ENCODE measurements at places on chromosomes 13 and 19.

DNA sequence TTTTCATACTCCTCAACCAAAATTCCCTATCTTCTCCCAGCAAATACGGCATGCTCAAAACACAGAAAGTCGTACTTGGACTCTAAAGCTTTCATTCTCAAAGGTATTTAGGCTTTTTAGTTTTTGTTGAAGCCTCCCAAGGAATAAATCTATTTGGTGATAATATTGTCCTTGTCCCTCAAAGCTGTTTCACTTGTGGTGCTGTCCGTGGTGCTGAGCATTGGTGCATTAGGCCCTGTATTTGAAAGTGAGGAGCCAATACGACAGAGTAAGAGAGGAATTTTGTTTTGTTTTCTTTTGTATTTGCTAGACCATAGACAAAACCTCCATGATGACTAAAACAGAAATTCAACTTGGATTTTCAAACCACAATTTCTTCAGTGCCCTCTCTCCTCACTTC lies 3.2 kb upstream of the LGALS13 start:
- no peak for DNase-seq

GRCh38 chr13:46382224-46382623 lies 4.8 kb downstream of the RUBCNL start:
- no peak for DNase-seq

DNA sequence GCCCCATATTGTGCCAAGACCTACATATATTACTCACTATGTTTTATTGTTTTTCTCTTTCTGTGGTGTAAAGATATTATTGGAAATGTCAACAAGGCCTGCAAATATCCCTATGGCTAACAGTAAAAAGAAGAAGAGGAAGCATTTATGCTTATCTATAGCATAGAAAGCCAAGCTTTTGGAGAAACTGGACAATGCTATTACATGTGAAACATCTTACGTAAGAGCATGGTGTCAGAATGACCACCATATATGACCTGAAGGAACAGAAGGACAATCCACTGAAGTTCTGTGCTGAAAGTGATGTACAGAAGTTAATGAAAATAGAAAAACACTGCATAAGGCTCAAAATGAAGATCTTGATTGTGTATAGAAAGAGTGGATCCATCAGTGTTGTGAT lies 145.2 kb downstream of the KCTD12 start:
- no peak for DNase-seq

DNA sequence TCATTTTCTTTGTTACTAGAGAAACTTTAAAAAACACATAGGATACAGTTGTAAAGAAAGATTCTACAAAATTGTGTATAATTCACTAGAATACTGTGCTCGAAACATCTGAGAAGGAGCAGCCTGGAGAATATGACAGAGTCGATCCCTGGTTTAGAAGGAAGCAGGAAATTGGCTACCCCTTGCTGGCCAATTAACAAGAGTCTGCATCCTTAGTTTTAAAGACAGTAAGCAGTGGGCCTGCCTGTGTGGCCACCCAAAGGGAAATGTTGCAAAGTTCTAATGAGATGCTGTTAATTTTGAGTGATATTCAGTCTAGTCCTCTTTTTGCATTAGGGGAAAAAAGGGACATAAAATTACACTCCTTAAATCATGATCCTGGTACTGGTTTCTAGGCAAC lies 988.6 kb downstream of the PCDH17 start:
- DNase-seq: no peak

- DNase-seq: no peak
Observed at GRCh38 chr19:16778796-16779411, 50.3 kb upstream of the SIN3B start.

- DNase-seq: no peak
Observed at GRCh38 chr19:1580957-1581356, 11.7 kb downstream of the MBD3 start.

DNA sequence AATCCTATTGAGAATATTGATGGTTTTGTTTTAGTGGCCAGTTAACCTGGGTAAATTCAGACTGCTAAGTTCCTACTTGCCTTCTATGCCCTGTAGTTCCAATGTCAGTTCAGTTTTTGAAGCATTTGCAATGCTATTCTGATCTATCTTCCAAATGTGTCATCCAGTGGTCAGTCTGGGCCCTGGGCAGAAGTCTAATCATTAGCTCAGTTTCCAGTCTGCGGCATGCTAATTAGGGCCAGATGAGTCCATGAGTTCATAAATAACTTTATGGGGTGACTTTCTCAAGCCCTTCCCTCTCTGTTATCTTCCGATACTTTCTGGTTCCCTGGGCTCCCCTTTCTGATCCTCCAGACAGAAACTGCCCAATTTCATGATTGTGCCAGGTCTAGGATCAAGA lies 32.7 kb downstream of the FAM187B start:
- no peak for DNase-seq

GRCh38 chr13:91986761-91987483 lies 588.5 kb downstream of the GPC5 start:
- no peak for DNase-seq

GRCh38 chr13:98547455-98547854 lies 29.5 kb downstream of the STK24 start:
- no peak for DNase-seq

DNA sequence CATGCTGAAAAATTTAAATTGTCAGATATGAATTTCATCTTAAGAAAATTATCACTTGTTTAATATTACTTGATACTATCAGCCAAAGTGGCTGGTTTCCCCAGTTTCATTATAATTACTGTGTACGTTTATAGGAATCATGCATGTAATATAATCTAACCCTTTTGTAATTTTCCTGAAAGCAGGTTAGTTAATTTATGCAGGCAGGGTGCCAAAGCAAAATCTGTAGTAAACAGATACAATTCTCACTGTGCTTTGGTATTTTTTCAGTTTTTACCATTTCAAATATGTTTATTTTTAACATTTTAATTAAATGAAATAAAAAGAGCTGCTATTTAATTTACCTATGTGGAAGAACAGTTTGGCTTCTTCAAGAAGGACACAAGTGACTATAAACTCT lies 1227.5 kb upstream of the MIR17HG start:
- no peak for DNase-seq

GRCh38 chr19:33520048-33520643 lies 1.4 kb downstream of the PEPD start:
- no peak for DNase-seq

GRCh38 chr13:100694722-100695508 lies 20.3 kb upstream of the TMTC4 start:
- no peak for DNase-seq

DNA sequence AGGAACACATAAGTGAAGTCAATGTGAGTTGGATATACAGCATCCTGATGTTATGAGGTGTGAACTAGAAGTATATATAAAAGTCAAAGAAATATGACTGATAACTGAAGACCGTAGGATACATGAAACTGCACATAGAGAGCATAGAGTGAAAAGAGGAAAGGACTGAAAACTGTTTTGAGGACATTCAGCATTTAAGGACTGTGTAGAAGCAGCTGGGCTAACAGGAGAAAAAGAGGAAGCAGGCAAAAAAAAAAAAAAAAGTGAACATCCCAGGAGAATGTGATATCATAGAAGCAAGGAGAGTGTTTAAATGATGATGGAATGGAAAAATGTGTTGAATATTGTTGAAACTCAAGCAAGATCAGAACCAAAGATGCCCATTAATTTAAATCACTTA lies 363.5 kb downstream of the PCDH20 start:
- DNase-seq: no peak

GRCh38 chr13:52104624-52105023 lies 24.2 kb downstream of the NEK5 start:
- no peak for DNase-seq

DNA sequence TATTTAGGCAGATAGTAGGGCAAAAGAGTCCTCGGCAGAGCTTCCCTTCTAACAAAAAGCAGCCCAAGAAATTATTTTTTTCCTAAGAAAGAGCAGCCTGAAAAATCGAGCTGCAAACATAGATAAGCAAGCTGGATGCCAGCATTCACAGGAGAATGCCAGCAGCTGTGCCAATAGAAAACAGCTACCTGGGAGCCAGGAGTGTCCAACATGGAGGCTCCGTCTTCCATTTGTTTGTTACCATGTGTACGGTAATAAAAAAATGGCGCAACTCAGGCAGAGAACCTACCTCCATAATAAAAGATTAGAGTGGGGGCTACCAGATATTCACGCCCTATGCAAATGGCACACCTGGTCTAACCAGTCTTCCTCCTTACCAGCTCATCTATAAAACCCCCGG lies 77.6 kb upstream of the IPO5 start:
- DNase-seq: no peak

DNA sequence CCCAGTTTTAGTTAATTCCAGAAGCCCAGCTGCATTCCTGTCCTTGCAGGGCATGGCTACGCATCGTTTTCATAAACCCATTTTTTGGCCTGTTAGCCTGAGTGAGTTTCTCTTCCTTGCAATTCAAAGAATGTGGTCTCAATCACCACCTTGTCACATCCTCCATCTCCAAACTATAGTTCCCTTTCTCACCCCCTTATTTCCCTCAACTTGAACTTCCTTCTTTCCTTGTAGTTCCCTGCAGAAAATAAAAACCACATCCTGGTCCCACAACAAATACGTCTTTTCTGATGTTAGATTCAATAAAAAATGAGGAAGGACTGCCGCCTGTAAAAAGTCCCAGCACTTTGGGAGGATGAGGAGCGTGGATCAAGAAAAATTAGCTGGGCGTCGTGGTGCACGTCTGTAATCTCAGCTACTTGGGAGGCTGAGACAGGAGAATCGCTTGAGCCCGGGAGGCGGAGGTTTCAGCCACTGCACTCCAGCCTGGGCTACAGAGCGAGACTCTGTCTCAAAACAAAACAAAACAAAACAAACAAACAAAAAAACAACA lies 13.2 kb downstream of the ADGRE3 start:
- no peak for DNase-seq

GRCh38 chr19:2097203-2097885 lies 629 bp downstream of the IZUMO4 start:
- no peak for DNase-seq
